ENCODE measurements at places on chromosomes 1 and 21. TPM values are rescaled to one million over a fixed set of nuclear protein-coding genes. Genes with fewer than 3 reads are reported as not detected.
A peak's percentile ranks its signal among the peaks of the same experiment; 100 is the strongest.

GRCh38 chr1:10539411-10540043, 64.8 kb downstream of the PEX14 start:
- DNase-seq: no peak

DNA sequence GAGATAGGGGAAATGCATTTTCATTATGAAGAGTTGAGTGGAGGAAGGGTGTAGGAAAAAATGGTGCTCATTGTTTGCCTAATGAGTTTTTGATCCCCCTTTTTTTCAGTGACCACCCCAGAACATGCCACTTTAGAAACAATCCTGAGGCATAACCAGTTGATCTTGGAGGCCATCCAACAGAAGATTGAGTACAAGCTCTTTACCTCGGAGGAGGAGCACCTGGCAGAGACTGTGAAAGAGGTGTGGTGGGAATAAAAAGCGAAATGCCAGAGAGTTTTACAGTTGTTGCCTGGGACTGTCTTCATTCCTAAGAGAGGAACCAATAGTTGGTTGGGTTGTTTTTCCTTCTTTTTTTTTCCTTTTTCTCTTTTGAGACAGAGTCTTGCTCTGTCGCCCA, 54.3 kb upstream of the EPHA8 start:
- DNase-seq: no peak

GRCh38 chr1:200183637-200184036, 156.1 kb downstream of the NR5A2 start:
- DNase-seq: no peak

DNA sequence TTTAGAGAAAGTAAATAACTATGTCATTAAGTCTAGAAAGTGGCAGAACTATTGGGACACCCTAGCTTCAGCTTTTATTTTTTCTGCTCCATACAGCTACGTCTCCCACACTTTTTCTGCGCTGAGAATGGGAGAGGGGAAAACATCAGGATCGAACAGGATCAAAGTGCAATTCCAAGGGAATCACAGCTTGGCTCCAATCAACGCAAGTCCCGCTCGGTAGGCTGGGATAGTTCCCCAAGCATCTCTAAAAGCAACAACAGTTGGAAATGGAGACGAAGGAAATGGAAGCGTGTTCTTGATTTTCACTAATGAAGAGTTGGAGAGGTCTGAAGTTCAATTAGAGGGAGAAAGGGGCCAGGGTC, 536 bp downstream of the HMGCL start:
- no peak for DNase-seq

- DNase-seq: no peak
Measured at GRCh38 chr1:181812208-181812607, 249.3 kb downstream of the ZNF648 start.

DNA sequence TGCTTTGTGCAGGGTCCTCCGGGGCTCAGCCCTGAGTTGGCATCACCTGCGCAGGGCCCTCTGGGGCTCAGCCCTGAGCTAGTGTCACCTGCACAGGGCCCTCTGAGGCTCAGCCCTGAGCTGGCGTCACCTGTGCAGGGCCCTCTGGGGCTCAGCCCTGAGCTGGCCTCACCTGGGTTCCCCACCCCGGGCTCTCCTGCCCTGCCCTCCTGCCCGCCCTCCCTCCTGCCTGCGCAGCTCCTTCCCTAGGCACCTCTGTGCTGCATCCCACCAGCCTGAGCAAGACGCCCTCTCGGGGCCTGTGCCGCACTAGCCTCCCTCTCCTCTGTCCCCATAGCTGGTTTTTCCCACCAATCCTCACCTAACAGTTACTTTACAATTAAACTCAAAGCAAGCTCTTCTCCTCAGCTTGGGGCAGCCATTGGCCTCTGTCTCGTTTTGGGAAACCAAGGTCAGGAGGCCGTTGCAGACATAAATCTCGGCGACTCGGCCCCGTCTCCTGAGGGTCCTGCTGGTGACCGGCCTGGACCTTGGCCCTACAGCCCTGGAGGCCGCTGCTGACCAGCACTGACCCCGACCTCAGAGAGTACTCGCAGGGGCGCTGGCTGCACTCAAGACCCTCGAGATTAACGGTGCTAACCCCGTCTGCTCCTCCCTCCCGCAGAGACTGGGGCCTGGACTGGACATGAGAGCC, 22.7 kb downstream of the COL6A1 start:
- no peak for DNase-seq

- no peak for DNase-seq
Measured at GRCh38 chr1:212034516-212035122, 738 bp downstream of the INTS7 start.

- DNase-seq: no peak
Measured at GRCh38 chr1:19333587-19334354, 21.6 kb downstream of the SLC66A1 start.

DNA sequence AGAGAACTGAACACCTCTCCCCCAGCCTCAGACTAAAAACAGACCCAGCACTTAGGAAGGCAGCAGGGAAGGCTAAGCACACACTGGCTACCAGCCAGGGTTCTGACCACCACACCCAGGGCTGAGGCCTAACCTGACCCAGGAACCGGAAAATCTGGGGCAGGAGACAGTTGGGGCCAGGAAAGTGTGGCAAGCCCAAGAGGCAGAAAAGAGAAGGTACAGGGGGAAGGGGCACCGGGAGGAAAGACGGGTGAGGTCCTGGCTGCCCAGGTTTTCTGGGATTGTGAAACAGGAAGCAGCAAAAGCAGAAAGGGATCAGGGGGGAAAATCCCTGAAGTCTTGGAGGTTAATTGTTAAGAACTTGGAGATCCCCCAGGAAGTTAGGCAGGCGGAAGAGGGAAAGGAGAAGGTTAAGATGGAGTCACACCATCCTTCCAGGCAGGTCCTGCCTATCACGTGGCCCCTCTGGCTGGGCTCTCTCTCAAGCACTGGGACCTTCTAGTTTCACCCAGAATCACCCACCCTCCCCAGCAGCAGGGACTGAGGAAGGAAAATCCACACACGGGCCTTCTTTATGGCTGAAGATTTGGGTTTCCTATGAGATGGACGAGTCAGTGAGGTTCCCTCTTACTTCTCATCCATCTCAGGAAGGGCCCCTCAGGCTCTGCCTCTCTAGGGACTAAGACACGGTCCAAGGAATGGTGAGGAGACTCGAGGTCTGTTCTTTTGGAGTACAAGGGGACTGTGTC, 2.6 kb downstream of the HDGF start:
- DNase-seq: no peak

DNA sequence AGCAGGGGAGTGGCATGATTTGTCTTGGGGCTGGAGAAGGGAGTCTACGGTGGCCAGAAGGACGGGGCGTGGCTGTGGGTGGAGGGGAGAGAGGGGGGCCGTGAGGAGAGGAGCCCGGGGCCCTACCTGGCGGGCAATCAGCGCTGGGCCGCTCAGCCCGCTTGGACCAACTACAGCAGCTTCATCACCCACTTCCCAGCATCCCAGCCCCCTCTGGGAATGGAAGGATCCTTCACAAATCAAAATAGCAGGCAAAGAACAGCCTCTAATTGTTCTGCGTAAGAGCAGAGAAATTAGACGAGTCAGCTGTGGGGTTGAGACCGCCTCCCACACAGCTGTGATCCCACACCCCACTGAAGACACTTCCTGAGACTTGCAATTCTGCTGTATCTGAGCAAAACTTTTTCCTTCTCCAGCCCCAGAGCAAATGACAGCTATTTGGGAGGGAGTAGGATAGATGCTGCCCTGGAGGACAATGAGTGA, 43.5 kb downstream of the OPRD1 start:
- DNase-seq: no peak

DNA sequence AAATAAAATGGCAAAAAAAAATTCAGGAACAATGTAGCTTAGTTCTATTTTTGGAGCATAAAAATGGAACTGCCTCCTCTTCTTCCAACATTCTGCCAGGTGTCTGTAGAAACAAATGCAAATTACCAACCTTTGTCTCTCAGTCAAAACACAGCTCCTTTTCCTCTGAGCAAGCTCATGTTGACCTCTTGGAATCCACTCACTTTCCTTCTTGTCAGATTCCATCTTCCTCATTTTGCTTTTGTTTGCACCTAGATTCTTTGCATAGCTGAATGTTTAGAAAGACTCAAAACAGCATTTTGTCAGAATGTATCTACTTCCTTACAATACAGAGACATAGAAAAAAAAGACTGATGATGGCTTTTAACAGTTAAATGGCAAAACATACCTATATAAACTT, 178.2 kb downstream of the ADGRL2 start:
- no peak for DNase-seq

GRCh38 chr21:30336596-30336995, 898 bp downstream of the KRTAP27-1 start:
- no peak for DNase-seq

DNA sequence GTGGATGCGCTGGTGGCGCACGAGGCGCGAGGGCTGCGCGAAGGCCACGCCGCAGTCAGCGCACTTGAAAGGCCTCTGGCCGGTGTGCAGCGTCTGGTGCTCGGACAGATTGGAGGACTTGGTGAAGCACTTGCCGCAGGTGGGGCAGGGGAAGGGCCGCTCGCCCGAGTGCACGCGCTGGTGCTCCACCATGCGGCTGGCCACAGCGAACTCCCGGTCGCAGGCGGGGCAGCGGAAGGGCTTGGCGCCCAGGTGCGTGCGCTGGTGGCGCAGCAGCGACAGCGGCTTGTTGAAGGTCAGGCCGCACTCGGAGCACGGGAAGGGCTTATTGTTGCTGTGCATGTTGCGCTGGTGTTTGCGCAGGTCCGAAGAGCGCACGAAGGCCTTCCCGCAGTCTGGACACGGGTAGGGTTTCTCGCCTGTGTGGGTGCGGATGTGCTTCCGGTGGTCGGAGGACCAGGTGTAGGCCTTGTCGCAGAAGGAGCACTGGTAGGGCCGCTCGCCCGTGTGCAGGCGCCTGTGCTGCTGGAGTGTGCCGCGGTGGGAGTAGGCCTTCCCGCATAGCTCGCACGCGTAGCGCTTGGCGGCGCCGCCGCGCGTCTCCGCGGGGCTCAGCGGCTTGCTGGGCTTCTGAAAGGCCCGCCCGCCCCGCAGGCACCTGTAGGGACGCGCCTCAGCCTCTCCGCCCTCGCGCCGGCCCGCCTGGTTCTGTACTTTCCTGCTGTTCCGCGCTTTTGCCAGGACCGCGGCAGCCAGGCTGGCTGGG, 4.7 kb downstream of the ZNF648 start:
- no peak for DNase-seq

DNA sequence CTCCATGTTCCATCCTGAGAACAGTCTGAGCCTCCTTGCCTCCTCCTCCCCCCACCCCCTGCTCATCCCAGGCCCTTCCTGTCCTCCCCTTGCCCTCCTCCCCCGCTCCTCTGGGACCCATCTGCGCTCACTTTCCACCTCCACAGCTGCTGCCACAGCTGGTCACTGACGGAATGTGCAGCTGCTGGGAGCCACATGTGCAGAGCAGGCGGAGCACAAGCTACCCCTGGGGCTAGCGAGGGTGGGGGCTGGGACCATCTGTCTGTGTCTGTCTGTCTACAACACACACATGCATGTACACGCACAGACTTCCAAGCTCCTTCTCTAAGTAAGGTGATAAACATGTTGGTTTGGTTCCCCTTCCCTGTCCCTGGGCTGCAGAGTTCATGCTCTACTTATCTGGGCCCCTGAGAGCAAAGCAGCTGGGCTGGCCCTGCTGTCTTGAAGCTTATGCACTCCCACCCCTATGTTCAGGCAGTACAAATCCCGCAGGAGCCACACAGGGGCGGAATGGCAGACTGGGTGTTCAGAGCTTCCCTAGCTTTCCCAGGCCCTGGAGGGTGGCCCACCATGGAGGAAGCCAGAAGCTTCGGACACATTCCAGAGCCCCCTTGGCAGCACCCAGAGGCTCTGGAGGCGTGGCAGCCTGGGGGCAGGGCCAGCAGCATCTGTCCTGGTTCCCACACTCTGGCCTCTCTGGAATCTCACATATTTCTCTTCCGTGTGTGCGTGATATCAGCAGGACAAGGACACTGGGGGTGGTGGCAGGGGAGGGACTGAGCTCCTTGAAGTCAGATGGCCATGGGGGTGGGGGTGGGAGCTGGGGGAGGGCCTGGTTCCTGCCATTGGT, 7.0 kb upstream of the HEYL start:
- peak; percentile 49 for DNase-seq

GRCh38 chr1:180975551-180975950, 47.1 kb downstream of the STX6 start:
- no peak for DNase-seq

DNA sequence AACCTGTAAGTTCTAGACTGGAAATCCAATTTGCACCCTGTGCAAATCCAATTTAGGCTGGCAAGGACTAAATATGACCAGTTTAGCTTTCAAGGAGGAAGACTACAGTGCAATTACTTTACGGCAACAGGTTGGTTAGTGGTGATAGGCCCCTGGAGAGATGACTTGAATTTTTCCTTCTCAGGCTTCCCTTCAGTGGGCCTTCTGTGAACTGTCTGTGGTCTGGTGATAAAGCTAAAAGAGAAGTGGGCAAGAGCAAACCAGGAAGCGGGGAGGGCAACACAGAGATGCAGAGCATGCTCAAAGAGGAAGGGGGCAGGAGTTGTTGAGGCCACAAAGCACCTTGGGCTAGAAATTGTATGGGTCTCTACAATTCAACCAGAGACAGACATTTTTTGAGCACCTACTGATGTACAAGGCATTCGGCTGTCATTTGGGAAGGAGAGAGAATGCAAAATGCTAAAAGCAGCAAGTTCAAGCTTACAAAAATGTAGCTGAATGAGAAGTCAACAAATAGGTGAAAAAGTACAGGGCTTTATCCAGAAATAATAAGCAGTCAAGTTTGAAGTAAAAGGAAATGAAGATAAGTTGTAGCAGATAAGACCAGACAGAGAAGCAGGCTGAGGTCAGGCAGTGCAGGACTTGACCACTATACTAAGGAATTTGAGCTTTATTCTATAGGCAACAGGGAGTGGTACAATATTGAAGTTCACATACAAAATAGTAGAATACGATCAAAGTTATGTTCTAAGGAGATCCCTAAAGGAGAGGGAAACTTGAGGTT, 23.9 kb downstream of the INPP5B start:
- DNase-seq: no peak

DNA sequence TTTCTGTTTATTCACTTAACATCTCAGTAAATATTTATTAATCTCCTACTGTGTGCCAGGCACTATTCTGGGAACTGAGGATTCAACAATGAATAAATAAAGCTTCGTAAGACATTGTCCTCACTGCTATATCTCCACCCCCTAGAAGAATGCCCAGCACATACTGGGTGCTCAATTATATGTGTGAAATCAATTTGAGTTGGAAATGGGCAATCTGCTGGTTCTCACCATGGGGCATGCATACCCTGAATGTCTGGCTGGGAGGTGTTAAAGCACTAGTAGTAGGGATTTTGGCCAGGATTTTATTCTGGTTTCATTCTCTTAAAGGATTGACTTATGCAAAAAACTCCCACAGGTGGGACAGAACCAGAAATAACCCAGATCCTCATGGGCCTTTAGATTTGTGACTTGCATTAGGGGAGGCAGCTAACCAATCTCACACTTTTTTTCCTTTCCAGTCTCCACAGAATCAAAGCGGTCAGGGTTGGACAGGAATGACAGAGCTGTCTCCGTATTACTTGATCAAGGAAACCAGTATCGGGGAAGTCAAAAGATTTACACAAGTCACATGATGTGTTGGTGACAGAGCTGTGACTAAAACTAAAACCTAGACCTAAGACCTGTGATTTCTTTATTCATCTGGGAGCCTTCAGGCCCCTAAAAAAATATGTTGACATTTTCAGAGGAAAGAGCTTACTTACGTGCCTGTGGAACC, 12.8 kb downstream of the GFI1 start:
- no peak for DNase-seq

The MATN1 gene
- 0.55 TPM for polyA plus RNA-seq

The HSD3B2 gene
- polyA plus RNA-seq: 0.14 TPM

The DPYD gene
- polyA plus RNA-seq: 30.5 TPM

The ACTN2 gene
- polyA plus RNA-seq: 2.7 TPM

The B3GALT2 gene
- 14.0 TPM for polyA plus RNA-seq

The FNDC10 gene
- polyA plus RNA-seq: 3.9 TPM

The FABP3 gene
- polyA plus RNA-seq: 6.8 TPM

The RXFP4 gene
- polyA plus RNA-seq: 0.20 TPM

The TP73 gene
- polyA plus RNA-seq: 2.1 TPM

The GUCA2A gene
- polyA plus RNA-seq: 0.33 TPM

The OLIG2 gene
- polyA plus RNA-seq: not detected

The HSD3B1 gene
- 0.41 TPM for polyA plus RNA-seq

The DMRTA2 gene
- 0.07 TPM for polyA plus RNA-seq

Measured in right lung (tissue), 10 donors.